ENCODE measurements at places on chromosomes 7 and 10.

GRCh38 chr10:131832056-131832685 lies 68.6 kb upstream of the PPP2R2D start:
- no peak for DNase-seq

- no peak for DNase-seq
These were observed 181.2 kb upstream of the ANK3 start for GRCh38 chr10:60570896-60571295.

DNA sequence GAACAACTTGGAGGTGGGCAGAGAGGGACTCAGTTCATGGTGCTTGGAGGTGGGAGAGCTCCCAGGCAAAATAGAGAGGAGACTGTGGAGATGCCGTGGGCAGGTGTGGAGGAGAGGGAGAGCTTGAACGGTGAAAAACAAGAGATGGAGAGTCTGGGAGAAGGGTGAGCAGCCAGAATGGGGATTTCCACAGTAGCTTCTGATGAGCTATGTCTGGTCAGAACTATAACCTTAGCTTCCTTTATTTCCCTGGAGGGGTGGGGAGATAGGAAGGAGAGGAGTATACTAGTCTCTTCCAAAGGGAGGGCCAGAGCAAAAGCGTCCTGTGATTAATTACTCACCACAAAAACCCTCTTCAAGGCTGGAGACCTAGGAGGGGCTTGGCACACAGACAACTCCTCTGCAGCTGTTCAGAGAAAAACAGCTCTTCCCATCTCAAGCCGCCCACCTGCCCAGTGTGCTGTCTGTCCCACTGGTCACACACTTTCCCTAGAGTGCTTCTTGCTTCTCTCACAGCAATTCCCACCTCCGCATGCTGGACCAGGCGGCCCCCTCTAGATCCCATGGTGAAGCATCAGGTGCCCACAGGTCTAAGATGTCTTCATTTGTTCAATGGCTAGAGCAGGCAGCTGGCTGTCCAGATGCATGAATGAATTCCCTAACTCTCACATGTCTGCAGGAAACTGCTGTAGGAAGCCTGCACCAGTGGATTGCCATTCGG lies 41.9 kb downstream of the TAS2R41 start:
- no peak for DNase-seq

DNA sequence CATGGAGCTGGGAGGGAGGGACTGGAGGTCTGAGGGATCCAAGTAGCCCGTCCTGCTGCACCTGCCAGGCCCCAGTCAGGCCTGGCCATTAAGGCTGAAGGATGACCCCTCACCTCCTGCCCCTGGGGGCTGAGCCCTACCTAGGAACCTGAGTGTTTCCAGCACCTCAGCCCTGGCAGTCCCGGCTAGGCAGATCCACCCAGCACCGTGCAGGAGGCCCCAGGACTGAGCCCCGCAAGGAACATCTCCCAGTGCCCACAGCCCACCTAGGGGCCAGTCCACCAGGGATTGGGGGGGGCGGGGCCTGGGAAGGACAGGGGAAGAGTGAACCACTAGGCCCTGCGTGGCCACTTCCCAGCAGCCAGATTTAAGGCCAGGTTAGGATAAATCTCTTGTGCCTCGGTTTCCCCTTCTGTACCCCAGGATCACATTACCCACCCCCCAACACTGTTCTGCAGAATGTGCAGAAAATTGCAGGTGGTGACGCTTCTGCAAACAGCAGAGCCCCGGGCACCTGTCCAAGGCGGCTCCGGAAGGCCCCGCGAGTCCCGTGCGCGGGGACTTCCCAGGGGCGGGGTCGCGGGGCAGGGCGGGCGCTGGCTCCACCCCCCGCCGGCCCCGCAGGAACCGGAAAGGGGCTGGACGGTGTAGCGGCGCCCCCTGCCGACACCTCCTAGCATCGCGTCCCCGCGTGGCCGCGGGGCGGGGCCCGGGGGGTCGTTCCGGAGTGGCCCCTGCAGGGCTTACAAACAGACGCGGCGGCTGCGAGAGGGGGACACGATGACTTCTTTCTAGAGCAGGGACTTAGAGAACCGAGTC lies 55.9 kb downstream of the PWWP2B start:
- DNase-seq, result no peak

GRCh38 chr7:96320442-96320841 lies 1.5 kb downstream of the SLC25A13 start:
- no peak for DNase-seq

DNA sequence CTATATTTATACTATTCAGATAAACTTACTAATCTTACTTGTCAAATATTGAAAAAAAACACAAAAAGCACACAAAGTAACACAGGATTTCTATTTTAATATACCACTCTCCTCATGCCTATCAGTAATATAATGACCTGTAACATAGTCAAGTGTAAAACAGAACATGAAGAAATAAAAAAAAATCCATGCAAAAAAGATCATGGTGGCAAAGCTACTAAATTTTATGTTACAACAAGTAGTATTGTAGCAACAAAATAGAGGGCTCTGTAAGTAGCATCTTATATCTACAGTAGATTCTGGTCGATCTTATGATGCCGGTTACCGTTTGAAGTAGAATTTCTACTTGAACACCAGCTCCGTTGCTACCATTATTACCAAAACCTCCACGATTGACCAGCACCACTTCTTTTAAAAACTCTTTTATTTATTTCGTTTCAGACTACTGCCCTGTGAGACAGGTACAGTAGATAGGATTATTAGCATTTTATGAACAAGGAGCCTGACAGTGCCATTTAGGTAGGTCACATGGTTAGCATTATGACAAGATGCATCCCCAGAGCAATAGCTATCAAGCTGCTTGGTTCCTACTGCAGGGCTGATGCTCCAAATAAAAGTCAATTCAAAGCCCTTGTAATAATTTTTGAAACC lies 2.1 kb downstream of the CPED1 start:
- DNase-seq, result no peak

DNA sequence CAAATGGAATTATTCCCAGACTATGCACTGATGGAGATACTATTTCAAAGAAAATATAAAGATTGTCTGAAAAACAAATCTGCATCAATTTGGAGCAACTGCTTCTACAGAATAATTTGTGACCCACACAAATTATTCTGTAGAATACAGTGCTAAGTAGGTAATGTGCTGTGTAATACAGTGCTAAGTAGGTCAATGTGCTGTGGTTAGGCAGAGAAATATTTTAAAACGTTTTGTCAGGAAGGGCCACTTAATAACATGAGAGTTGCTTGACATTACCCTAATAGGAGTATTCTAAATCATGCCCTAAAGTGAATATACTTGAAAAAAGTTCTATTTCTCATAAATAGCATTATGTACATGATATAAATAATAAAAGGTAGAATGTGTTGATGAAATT lies 116.5 kb upstream of the KCND2 start:
- no peak for DNase-seq

DNA sequence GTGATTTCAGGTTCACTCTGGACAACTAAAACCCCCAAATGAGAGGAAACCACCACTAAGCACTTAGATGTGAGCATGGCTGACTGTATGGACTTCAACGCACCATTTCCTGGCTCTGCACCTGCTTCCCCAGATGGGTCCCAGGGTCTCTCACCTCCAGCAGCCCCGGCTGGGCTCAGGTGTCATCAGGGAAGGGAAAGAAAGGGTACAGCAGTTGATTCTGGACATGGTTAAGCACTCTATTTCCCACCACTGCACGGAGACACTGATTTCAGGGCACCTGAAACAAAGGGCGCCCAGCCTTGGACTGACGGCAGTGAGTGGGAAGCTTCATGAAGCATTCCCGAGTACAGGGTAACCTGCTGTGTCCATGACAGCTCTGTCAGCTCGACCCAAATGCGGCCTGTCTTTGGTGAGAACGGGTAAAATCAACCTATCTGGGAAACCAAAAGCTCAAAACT lies 19.0 kb downstream of the FAM53B start:
- DNase-seq, result no peak

DNA sequence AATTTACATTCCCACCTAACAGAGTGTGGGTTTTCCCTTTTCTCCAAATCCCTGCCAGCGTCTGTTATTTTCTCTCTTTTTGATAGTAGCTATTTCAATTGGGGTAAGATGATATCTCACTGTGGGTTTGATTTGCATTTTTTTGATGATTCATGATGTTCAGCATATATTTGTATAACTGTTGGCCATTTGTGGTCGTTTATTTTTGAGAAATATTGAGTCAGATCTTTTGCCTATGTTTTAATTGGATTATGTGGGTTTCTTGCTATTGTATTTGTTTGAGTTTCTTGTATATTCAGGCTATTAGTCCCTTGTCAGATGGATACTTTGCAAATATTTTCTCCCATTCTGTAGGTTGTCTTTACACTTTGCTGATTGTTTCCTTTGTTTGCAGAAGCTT lies 193.8 kb downstream of the ABCA13 start:
- no peak for DNase-seq

DNA sequence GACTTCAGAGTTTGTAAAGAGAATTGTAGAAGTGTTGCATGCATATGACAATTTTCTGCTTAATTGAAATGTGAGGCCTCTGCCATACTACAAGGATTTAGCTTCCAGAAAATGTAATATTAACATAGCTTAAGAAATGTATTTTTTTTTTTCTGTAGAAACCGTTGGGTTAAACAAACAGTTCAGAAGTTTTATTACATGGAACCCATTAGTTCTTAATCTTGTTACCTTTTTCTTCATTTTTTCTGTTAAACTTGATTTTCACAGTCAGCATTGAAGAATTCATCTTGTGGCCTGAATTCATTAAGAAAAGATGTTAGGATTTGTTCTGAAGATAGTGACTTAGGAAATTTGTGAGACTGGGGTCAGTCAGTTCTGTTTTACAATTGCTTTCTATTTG lies 4.9 kb downstream of the PTEN start:
- no peak for DNase-seq

DNA sequence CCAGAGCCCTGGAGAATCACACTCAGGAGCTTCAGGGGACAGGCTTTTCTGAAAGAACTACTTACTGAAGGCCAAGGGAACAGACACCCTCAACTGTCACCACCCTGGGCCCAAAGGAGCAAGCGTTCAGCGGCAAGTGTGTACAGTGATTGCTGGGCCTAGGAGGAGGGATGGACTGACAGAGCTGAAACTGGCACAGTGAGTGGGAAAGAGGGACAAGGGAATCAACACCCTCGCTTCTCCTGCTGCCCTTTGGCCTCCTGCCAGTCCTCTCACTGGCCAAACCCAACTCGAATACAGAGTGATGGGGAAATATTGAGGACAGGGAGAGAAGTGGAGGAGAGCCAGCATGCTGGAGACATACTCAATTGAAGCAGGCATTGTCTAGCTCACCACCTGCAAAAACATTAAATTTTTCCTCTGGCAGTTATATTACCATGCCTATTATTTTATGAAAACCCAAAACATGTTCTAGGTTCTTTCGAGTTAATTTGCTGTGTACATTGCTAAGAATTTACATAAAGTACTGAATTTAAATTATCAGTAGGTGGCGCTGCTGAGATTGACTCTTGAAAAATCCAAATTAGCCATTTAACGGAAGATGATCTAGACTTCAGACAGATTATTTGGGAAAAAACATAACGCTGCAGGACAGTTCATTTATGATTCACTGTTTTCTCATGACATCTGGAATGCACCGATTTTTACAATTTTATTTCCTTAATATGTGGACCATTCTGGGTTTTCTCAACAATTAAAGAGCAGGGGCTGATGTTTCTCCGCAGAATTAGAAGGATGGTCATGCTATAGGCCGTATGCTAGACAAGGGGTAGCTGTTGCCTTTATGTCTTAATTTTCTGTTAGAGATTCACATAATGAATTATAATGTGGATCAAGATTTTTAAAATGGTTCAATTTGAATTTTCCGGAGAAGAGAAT lies 14.7 kb upstream of the TMEM236 start:
- DNase-seq, result no peak

DNA sequence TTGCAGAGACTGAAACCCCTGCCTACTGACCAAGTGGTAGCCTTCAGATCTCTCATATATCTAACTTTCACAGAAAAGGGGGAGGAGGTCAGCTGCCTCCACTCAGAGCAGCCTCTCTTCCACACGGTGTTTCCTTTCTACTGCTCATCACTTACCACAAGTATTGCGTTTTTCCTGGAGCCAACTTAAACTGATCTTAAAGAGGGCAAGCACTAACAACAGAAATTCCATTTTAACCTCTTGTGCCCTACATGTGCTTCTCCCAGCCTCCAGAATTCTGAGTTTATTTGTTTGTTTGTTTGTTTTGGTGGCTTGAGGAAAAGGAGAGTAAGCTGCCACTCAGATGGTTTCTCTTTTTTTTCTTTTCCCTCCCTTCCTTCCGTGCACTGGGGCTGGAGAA lies 19.1 kb downstream of the SKIDA1 start:
- no peak for DNase-seq

DNA sequence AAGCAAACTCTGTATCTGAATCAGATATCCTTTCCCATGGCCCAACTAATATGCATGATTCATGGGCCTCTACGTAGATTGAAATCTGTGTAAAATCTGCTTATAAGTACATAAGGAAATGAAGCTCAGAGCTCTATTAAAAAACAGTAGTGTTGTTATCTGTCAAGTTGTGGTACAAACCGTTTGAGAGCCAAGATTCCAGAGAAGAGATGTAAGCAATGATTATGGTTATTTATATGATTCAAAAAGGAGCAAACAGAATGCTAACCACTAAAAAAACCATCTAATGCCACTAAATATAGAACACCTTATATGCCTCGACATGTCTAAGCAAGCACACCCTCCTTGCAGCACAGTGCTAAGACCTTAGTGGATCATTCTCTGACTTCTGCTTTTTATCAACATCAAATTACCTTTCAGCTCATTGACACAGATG lies 26.6 kb downstream of the RPP38 start:
- no peak for DNase-seq

DNA sequence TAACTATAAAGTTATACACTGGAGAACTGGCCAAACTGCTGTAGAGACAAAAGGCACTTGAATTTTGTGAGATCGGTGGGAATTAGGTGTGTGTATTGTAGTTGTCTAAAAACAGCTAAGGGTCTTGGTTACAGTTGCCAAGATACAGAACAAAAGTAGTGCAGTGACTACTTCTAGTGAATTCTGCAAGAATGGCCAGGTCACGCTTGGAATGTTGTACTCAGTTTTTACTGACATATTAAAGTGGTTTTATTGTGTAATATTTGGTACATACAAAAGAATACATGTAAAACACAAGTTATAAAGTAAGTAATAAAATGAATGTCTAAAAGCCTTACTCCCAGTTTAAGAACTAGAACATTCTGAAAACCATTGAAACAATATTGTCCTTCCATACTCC lies 42.4 kb downstream of the PRPF18 start:
- DNase-seq, result no peak

DNA sequence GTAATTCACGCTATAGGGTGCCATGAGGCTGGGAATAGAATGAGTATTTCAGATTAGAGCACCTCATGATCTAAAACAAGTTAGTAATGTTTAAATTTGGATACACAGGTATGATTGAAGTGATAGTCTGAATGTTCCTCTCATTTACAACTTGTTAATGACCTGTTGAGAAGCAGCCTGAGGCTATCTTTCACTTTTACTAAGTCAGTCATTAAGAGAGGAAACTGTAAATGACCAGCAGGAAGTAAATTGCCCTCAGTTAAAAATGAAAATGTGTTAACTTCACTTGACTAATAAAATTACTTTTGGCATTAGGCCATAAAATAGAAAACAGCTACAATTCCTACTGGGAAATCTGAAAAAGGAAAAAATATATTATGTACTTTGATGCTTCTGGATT lies 1042.0 kb downstream of the DNAJB9 start:
- DNase-seq, result peak; percentile 56

- DNase-seq, result no peak
These were observed 69.9 kb upstream of the PTPRZ1 start for GRCh38 chr7:121803039-121803438.
